ENCODE measurements at places on chromosomes 16 and 17.

DNA sequence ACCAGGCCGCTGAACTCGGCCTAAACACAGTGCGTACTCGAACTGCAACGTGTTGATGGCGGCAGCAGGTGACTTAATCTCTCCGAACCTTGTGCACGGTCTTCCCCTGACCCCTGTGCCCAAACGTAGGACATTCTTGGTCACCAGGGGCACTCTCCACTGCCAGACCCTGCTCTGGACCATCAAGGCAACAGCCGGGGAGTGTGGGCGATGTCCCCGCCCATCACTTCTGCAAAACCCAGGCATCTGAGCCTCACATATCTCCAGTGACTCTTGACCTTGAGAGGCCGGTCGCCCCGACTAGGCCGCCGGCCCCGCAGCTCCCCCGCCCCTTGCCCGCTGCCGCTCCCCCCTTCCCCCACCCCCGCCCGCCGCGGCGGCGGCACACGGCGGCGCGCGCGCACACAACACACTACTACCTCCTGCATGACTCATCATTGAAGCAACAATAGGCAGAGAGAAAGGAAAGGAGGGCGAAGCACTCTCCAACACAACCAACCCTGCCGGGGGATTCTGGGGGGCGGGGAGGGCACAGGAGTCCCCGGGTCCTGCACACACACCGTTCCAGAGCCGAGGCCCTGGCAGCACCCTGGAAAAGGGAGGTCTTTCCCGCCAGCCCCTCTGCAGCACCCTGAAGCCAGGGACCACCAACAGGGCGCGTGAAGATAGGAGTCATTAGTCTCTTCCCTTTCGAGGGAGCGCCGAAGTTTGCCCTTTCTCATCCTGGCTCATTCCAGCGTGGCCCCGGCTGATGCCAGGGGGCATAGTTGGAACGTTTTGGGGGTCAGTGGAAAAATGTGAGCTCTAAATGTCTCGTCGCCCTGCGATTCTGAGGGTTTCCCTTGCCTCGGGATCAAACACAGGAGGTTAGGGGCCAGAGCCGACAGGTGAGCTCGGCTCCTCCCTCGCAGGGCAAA, 1.9 kb downstream of the MNT start:
- DNase-seq, result peak; percentile 48

DNA sequence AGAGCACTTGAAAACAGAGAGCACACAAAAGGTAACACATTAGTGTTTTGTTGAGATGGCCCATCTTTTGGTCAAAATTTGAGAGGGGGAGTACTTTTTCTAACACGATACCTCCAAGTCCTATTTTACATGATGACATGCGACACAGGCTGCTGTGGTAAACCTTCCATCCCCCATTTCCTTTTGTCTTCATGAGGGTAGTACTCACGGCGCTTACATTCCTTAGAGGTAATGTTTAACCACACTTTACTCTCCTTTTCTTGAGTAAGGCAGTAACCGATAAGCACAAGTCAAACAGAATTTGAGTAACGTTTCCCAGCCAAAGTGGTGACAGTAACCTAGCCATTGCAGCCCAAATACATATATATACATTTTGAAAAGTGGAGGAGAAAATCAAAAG, 35.8 kb upstream of the PITPNM3 start:
- no peak for DNase-seq

- DNase-seq, result no peak
Observed at GRCh38 chr16:77359065-77359502, 75.8 kb downstream of the ADAMTS18 start.

GRCh38 chr17:33509331-33509730, 216.2 kb upstream of the ASIC2 start:
- no peak for DNase-seq

- DNase-seq, result no peak
Observed at GRCh38 chr16:73605309-73605708, 557.4 kb upstream of the ZFHX3 start.

- DNase-seq, result no peak
Observed at GRCh38 chr17:82832411-82832810, 7.4 kb downstream of the ZNF750 start.

- no peak for DNase-seq
Observed at GRCh38 chr17:46167826-46168569, 25.2 kb downstream of the KANSL1 start.

GRCh38 chr17:79835470-79835899, 3.8 kb downstream of the CBX4 start:
- DNase-seq, result no peak

DNA sequence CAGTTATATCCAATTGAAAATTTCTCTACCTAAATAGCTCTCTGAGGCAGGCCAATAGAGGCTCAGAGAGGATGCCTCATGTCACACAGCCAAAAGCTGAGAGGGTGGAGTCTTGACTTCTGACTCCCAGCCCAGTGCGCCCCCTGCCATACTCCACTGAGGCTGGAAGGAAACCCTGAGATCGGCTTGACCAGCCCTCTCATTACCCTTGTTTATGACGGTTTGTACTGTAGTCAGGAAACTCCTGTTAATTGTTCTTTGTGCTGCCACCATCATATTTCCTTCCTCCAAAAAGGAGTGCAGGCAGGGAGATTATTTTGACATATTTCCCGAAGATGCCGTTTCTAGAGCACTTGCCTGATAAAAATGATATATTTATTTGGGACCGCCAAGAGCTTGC, 107.9 kb downstream of the AIPL1 start:
- no peak for DNase-seq

- peak; percentile 83 for DNase-seq
Observed at GRCh38 chr17:78805301-78805700, 23.2 kb upstream of the CYTH1 start.

GRCh38 chr17:4969551-4970173, 2.0 kb upstream of the SPAG7 start:
- no peak for DNase-seq

- no peak for DNase-seq
Observed at GRCh38 chr17:69869667-69870066, 205.4 kb upstream of the KCNJ16 start.

All from activated T-helper 9 cell treated with anti-CD3 and anti-CD28 coated beads, Interleukin-2, amount 50 U/mL, for 16 hours (primary cell).